ENCODE measurements at places on chromosomes 5 and 9.
A peak's percentile ranks its signal among the peaks of the same experiment; 100 is the strongest.

DNA sequence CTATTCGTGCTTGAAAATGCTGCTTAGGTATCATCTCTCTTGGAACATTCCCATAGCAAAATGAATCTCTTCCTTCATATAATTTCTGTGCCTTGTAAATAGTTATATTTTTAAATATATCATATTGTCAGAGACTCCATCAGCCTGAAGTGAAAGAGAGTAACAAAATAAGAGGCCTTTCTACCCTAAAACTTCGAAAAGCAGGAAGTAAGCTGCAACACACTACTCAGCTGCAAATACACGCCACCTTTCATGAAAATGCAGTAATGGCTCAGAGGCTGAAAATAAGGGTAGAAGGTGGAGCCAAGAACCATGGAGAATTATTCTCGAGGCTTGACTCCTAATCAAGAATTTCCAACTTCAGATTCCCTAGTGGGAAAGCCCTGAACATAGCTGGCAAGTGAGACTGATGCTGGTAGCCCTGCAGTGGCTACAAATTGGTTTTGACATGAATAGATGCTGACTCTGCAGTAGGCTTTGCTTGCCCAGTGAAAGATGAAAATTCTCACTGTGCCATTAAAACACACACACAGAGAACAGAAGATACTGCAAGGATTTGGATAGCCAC lies 30.2 kb upstream of the PTGER4 start:
- no peak overlapping the region for H3K27ac ChIP-seq
- no peaks in the 10 kb centered on the region for H3K27me3 ChIP-seq
- no peaks in the 10 kb centered on the region for H3K36me3 ChIP-seq
- H3K4me1 ChIP-seq, result no peaks in the 10 kb centered on the region
- no peak for DNase-seq

DNA sequence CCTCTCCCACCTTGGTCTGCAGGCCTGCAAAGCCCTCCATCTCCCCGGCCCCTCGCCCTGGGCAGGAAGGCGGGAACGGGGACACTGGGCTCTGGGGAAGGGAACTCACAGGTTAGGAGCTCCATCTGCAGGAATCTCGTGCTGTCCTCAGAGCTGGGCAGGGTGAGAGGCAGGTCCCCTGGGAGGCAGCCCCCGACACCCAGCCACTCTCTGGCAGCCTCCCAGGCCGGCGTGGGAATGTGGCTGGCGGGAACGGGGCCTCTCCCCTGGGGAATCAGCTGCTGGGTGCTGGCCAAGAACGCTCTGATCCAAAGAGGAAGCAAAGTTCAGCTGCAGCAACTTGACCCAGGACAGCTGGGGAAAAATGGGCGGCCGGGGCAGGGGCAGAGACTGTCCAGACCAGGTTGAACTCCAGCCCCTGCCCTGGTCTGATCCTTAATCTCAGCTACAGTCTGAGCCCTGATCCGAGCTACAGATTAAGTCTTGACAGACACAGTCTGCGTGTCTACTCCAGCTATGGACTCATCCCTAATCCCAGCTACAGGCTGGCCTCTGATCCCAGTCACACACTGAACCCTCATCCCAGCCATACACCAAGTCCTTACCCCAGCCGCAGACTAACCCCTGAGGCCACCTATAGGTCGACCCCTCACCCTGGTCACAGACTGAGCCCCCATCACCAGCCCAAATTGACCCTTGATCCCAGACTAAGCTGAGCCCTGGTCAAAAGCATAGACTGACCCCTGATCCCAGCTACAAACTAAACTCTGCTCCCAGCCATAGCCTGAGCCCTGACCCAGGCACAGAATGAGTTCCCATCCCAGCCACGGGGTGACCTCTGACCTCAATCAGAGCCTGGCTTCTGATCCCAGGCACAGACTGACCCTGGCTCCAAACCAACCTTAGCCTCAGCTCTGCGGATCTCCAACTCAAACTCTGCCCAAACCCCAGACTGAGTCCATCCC lies 37.3 kb upstream of the EGFL7 start:
- no peak overlapping the region for H3K4me3 ChIP-seq
- H3K36me3 ChIP-seq, result no peaks in the 10 kb centered on the region
- peaks cover 38% of the 10 kb centered on the region for H3K4me1 ChIP-seq
- peak overlapping the region; percentile 5 for H3K27ac ChIP-seq

- no peak overlapping the region for H3K27ac ChIP-seq
- DNase-seq, result no peak
- no peak overlapping the region for H3K4me3 ChIP-seq
- no peaks in the 10 kb centered on the region for H3K4me1 ChIP-seq
- H3K27me3 ChIP-seq, result no peaks in the 10 kb centered on the region
- H3K36me3 ChIP-seq, result no peaks in the 10 kb centered on the region
Observed at GRCh38 chr9:78406146-78406545, 109.2 kb downstream of the PSAT1 start.

- DNase-seq, result no peak
- H3K4me3 ChIP-seq, result no peak overlapping the region
- H3K4me1 ChIP-seq, result no peaks in the 10 kb centered on the region
- H3K27me3 ChIP-seq, result no peaks in the 10 kb centered on the region
- no peaks in the 10 kb centered on the region for H3K36me3 ChIP-seq
Observed at GRCh38 chr5:40406741-40407211, 272.9 kb upstream of the PTGER4 start.

DNA sequence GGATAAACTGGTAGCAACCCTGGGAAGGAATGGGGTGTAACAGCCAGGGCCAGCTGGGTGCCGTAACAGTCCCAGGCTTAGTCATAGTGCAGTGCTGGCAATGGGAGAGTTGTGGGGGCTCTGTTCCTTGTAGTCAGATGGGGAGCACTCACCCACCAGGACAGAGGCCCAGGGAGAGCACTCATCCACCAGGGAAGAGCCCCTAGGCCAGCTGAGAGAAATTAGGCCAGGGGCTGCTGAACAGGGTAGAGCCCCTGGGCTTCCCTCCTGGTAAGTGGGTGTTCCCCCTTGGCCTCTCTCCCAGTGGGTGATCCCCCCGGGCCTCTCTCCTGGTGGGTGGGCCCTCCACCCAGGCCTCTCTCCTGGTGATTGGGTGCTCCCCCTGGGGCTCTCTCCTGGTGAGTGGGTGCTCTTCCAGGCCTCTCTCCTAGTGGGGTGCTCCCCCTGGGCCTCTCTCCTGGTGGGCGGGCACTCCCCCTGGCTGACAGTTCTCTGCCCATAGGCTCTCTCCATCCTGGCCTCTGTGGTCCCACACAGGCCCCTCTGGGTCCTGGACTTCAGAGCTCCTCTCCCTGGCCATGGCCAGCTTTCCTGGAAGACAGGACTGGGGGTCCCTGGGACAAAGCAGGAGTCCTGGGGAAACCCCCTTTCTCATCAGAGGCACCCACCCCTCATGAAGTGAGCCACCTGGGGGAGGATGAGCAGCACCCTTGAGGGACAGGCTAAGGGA lies 13.4 kb downstream of the FGD3 start:
- H3K36me3 ChIP-seq, result no peaks in the 10 kb centered on the region
- no peaks in the 10 kb centered on the region for H3K27me3 ChIP-seq
- no peak for DNase-seq
- no peaks in the 10 kb centered on the region for H3K4me1 ChIP-seq

Data from colonic mucosa (tissue), 4 donors.